ENCODE measurements at places on chromosomes 7 and 10.

DNA sequence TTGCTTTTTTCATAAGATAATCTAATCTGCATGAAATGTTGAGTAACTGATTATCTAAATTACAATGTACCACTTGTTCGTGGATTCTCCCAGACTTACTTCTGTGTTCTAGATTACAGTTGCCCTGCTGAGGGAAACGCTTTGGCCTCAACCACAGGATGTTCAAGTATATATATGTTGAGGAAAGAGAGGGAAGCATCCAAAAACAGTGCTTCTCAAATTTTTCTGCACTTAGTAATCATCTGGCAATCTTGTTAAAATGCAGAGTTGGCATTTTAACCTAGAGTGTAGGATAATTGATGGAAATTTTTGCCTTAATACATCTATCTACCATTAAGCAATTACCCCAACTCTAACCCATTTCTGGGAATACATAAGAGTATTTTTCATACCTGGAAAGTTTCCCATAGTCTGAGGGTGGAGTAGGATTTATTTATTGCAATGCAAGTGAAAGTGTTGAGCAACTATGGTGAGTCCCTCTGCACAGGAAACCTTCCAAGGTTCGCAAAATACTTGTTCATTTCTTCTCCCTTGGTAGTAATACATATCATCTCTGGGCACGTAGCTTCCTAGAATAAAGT is 59.6 kb upstream of the C1GALT1 start:
- peak; percentile 91 for DNase-seq

- no peak for DNase-seq
Measured at GRCh38 chr7:128835231-128835751, 5.1 kb downstream of the FLNC start.

GRCh38 chr10:70903262-70903921 is 15.0 kb upstream of the PCBD1 start:
- DNase-seq: peak; percentile 70

GRCh38 chr10:16890691-16891090 is 73.5 kb upstream of the RSU1 start:
- no peak for DNase-seq

DNA sequence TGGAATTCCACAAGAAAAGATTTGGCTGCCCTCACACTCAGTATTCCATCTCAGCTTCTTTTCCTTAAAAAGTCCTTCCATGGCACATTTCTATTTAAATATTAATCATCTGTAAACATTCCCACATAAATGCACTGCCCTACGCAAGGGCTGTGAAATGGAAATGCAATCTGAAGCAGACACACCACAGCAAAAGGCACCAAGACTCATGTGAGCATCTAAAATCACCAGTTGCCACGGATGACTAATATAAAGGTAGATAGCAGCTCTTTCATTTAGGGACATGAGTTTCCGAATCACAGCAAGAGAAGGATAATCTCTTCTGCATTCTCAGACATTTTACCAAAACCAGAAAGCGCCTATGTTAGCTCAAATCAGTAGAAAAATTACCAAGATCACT is 31.6 kb downstream of the COA1 start:
- no peak for DNase-seq

- no peak for DNase-seq
Measured at GRCh38 chr7:24555184-24555583, 18.1 kb upstream of the PALS2 start.

DNA sequence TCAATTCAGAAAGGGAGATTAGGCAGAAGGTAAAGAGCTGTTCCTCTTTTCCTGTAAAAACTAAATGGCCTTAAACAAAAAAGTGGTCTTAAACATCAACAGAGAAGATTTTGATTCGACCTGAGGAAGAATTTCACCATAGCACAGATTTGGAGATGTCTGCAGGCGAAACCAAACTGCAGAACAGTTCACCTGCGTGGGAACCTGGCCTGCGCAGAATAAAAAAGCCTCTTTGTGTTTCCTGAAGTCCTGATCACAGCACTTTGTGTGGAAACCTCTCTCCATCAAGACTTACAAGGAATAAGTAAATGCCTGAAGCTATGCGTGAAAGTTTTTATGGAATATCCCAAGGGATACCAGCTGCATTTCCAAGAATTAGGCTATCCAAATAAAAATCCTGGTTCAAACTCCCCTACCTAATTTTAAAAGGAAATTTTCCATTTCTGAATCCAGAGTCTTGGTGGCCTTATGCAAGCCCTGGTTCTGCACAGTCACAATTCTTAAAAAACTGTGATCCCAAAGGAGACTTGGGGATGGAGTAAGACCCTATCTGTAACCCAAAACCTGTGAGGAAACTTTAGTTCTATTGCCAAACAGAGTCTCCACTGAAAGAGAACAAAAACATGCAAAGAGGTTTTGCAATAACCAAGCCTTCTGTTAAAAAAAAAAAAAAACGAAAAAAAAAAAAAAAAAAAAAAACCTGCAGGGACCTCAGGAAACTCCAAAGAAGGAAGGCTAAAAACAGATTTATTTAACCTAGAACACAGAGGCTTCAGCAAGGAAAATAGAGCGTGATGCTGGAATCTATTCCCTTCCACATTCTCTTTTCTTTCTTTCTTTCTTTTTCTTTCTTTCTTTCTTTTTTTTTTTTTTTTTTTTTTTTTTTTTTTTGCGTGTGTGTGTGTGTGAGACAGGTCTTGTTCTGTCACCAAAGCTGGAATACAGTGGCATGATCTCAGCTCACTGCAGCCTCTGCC is 10.4 kb downstream of the CALML3 start:
- DNase-seq: peak; percentile 97

- DNase-seq: no peak
Measured at GRCh38 chr7:89334797-89335196, 539.3 kb upstream of the TEX47 start.

DNA sequence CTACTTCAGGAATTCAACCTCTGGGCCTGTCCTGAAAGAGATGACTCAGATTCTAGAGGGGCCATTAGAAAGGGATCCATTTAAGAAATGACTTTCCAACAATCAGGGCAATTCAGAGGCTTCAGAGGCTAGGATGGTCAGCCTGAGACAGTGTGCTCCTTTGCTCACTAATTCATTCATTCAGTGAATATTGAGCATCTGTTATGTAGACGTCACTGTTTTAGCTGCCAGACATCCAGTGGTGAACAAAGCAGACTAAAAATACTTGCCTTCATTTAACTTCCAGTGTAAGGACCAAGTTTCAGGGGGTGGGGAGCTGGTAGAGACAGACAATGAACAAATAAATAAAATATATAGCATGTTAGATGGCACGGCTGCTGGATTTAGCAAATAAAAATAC is 1.6 kb downstream of the KIAA1217 start:
- DNase-seq: no peak

GRCh38 chr10:5079306-5079830 is 14.8 kb upstream of the AKR1C3 start:
- DNase-seq: no peak
